ENCODE measurements at places on chromosomes 5 and 9. TPM values are rescaled to one million over a fixed set of nuclear protein-coding genes. Genes with fewer than 3 reads are reported as not detected.

The TAF11L8 gene
- total RNA-seq = not detected

The SHROOM1 gene
- 1.1 TPM for total RNA-seq

The SMIM3 gene
- 23.6 TPM for total RNA-seq

The ACSL6 gene
- total RNA-seq = 0.12 TPM

The CER1 gene
- total RNA-seq = not detected

The CENPH gene
- 1.5 TPM for total RNA-seq

The OSMR gene
- 58.7 TPM for total RNA-seq

The PPP2R2B gene
- total RNA-seq = not detected

The FOXI1 gene
- total RNA-seq = not detected

The C1QTNF3 gene
- total RNA-seq = 0.60 TPM

The GRM6 gene
- not detected for total RNA-seq

The DDX4 gene
- not detected for total RNA-seq
